T-helper 17 cell (primary cell): ENCODE measurements at places on chromosomes 13 and 19.

DNA sequence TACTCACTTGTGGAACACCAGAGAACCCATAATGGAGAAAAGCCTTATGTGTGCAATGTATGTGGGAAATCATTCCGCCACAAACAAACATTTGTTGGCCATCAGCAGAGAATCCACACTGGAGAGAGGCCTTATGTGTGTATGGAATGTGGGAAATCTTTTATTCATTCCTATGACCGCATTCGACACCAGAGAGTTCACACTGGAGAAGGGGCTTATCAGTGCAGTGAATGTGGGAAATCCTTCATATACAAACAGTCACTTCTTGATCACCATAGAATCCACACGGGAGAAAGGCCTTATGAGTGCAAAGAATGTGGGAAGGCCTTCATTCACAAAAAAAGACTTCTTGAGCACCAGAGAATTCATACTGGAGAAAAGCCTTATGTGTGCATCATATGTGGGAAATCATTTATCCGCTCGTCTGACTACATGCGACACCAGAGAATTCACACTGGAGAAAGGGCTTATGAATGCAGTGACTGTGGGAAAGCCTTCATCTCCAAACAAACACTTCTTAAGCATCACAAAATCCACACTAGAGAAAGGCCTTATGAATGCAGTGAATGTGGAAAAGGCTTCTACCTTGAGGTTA, 10.9 kb downstream of the ZNF549 start:
- DNase-seq: no peak

DNA sequence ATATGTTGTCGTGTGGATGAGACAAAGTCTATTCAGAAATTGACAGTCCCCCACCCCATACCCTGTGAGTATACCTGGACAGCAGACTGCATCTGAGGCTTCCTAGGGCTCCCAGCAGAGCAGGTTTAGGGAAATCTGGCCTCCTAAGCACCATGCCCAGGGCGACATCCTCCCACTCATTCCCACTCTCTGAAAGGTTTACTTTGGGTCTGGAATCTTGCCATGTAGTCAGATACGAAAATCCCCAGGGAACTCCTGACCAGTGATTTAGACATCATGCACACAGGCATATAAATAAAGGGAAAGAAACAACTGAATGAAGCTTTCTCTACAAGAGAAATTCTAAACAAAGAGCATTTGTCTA, 717 bp upstream of the NALCN start:
- no peak for DNase-seq

- no peak for DNase-seq
Observed at GRCh38 chr13:51252954-51253532, 30.8 kb downstream of the FAM124A start.

DNA sequence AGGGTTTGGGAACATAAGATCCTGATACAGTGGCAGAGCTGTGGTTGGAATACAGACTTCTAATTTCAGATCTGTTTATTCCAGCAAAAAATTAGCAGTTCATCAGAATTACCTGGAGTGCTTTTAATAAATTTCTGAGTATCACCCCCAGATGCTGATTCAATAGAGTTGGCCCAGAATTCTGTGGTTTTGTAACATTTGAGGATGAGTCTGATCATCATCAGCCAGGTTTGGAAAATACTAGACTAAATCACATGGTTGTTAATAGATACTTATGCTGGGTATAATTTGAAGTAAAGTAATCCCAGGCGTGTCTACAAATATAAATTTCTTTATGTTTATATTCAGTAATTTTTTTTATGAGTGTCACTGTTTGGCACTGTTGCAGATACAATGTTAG, 4.8 kb downstream of the USPL1 start:
- no peak for DNase-seq
